Ovary (tissue), 10 donors: ENCODE measurements at places on chromosomes 3 and 15. TPM values are rescaled to one million over a fixed set of nuclear protein-coding genes. Genes with fewer than 3 reads are reported as not detected.

GRCh38 chr15:85151861-85152260 is 170.2 kb downstream of the PDE8A start:
- no peaks in the 10 kb centered on the region for H3K4me1 ChIP-seq
- no peak overlapping the region for H3K27ac ChIP-seq
- no peak for DNase-seq

DNA sequence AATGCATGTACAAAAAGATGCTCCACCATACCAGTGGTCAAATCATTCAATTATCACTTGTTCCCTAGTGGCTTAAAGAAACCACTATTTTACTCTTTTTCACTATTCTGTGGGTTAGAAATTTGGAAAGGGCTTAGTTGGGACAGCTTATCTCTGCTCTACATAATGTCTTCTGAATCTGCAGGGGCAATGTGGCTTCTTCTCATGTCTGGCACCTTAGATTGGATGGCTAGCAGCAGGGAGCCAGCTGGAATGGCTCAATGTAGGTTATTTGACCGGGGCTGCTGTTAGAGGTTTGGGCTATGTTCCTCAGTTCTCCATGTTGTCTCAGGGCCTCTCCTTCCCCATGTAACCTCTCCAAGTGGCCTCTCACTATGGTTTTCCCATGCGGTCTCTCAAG is 57.5 kb upstream of the EPHB1 start:
- no peak overlapping the region for H3K27ac ChIP-seq
- no peak for DNase-seq
- no peaks in the 10 kb centered on the region for H3K4me1 ChIP-seq
- H3K4me3 ChIP-seq: no peak overlapping the region
- no peaks in the 10 kb centered on the region for H3K27me3 ChIP-seq

Gene DHX30
- 50.3 TPM for total RNA-seq

- no peak overlapping the region for H3K27ac ChIP-seq
- no peak for DNase-seq
- peaks cover 11% of the 10 kb centered on the region for H3K4me1 ChIP-seq
- no peaks in the 10 kb centered on the region for H3K36me3 ChIP-seq
- no peak overlapping the region for H3K4me3 ChIP-seq
These were observed 58.1 kb upstream of the CA12 start for GRCh38 chr15:63439536-63440264.

DNA sequence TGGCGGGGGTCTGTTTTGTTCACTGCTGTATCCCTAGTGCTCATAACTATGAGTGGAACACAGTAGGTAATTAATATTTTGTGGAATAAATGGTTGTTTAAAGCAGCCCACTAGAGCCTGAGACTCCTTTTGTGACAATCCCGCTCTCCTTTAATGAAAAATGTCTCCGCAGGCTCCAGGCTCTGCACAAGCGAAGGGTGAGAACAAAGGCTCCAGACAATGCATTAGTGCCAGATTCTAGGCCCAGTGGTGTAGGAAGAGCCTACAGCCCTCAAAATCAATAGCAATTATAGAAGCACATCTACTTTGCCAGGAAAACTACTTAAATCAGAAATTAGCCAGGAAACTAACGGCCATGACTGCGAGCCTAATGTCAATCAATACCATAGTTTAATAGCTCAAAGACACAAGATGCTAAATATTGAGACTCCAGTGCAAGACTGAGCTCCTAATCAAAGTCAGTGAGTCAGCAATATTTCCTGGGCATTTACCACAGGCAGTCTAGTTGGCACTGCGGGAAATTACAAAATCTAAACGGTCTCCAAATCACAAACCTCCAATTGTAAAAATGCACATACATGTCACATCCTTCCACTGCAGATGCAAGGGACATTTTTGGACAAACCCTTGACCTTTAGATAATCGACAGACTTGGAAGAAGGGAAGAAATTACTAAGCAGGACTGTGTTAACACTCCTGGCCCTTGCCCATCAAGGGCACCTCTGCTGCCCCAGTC is 2.3 kb downstream of the ANXA2 start:
- DNase-seq: no peak
- H3K4me1 ChIP-seq: peaks cover 20% of the 10 kb centered on the region
- no peaks in the 10 kb centered on the region for H3K36me3 ChIP-seq
- H3K27ac ChIP-seq: no peak overlapping the region
- no peaks in the 10 kb centered on the region for H3K27me3 ChIP-seq

Gene DUOXA2
- 0.18 TPM for total RNA-seq

- peak overlapping the region; percentile 91 for H3K4me3 ChIP-seq
- H3K4me1 ChIP-seq: peaks cover 1% of the 10 kb centered on the region
- no peaks in the 10 kb centered on the region for H3K36me3 ChIP-seq
- DNase-seq: no peak
These were observed 891 bp downstream of the NXPE3 start for GRCh38 chr3:101779822-101780381.

- DNase-seq: no peak
- no peaks in the 10 kb centered on the region for H3K27me3 ChIP-seq
- H3K36me3 ChIP-seq: no peaks in the 10 kb centered on the region
- no peaks in the 10 kb centered on the region for H3K4me1 ChIP-seq
These were observed 374.2 kb upstream of the BCHE start for GRCh38 chr3:166211451-166211850.

Gene CLDN1
- 13.2 TPM for total RNA-seq

GRCh38 chr3:194654443-194654842 is 17.5 kb downstream of the LSG1 start:
- no peaks in the 10 kb centered on the region for H3K27me3 ChIP-seq
- H3K4me3 ChIP-seq: no peak overlapping the region
- DNase-seq: no peak
- no peaks in the 10 kb centered on the region for H3K36me3 ChIP-seq

Gene PCOLCE2
- total RNA-seq: 2.4 TPM

DNA sequence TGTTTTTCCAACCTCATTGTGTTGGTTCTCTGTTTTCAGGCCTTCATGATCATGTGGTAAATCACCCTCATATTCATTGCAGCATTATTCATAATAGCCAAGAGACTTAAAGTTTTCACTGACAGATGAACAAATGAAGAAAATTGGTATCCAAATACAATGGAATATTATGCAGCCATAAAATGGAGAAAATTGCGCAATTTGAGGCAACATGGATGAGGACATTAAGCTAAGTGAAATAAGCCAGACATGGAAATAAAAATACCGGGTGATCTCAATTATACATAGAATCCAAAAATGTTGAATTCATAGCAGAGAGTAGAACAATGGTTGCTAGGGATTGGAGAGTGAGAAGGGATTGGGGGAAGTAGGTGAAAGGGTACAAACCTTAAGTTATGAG is 491.9 kb upstream of the KCNMB2 start:
- no peaks in the 10 kb centered on the region for H3K27me3 ChIP-seq
- DNase-seq: no peak
- H3K27ac ChIP-seq: no peak overlapping the region

GRCh38 chr3:48194446-48195071 is 6.3 kb upstream of the CDC25A start:
- H3K4me3 ChIP-seq: no peak overlapping the region
- DNase-seq: peak; percentile 75
- H3K27me3 ChIP-seq: no peaks in the 10 kb centered on the region
- no peaks in the 10 kb centered on the region for H3K36me3 ChIP-seq
- no peak overlapping the region for H3K27ac ChIP-seq

Gene SLC12A8
- 1.5 TPM for total RNA-seq

GRCh38 chr3:194072097-194072428 is 63.9 kb upstream of the HES1 start:
- H3K27ac ChIP-seq: no peak overlapping the region
- H3K4me1 ChIP-seq: peaks cover 8% of the 10 kb centered on the region
- no peaks in the 10 kb centered on the region for H3K36me3 ChIP-seq
- no peak for DNase-seq
- no peaks in the 10 kb centered on the region for H3K27me3 ChIP-seq

DNA sequence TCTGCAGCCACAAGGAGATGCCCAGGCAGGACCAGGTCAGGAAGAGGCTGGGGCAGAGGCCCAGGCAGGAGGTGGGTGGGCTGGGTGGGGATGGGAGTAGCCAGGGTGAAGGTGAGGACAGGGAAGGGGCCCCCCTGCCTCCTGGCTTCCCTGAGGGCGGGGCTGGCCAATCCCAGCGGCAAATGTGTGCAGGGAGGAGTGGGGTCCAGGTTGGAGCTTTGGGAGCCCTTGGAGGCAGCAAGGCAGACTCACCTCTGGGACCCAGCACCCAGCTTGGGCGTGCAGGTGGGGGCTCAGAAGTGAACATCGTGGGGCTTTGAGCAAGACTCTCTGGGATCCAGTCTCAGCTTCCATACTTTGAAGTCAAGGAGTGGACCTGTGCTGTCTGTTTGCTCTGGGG is 25.2 kb downstream of the GP9 start:
- no peaks in the 10 kb centered on the region for H3K27me3 ChIP-seq
- H3K4me1 ChIP-seq: peaks cover 6% of the 10 kb centered on the region
- H3K36me3 ChIP-seq: no peaks in the 10 kb centered on the region
- peak overlapping the region; percentile 85 for H3K27ac ChIP-seq
- DNase-seq: no peak

DNA sequence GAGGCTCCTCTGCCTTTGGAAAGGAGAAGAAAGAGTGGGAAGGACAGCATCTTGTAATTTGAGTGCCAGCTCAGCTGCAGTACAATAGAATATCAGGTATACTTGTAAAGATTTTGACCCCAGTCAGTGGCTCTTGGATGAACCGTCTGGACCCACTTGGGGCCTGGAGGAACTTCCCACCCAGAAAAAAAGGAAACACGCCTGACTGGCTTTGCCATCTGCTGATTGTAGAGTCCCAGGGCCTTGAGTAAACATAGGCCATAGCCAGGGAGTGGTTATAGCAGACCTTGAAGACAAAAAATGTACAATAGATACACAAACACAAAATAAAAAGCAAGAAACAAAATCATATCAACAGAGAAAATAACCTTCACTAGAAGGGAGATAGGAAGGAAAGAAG is 112.1 kb downstream of the GOLIM4 start:
- DNase-seq: no peak
- no peaks in the 10 kb centered on the region for H3K36me3 ChIP-seq
- H3K4me3 ChIP-seq: no peak overlapping the region
- H3K4me1 ChIP-seq: no peaks in the 10 kb centered on the region
- H3K27me3 ChIP-seq: no peaks in the 10 kb centered on the region

GRCh38 chr3:4979428-4980228 is at the start of gene BHLHE40:
TSS of gene BHLHE40 (plus strand) at chr3:4979437. CDS start at chr3:4979719, 282 bp downstream.
- H3K4me3 ChIP-seq: peak within 1 kb of the TSS; percentile 87
- no peaks in the 10 kb centered on the region for H3K36me3 ChIP-seq
- H3K27ac ChIP-seq: peak within 1 kb of the TSS; percentile 98
- H3K27me3 ChIP-seq: no peaks in the 10 kb centered on the region
- peaks cover 8% of the 10 kb centered on the region for H3K4me1 ChIP-seq

GRCh38 chr3:71332813-71333212 is 250.7 kb downstream of the FOXP1 start:
- H3K27ac ChIP-seq: no peak overlapping the region
- no peak for DNase-seq
- H3K27me3 ChIP-seq: no peaks in the 10 kb centered on the region
- H3K36me3 ChIP-seq: no peaks in the 10 kb centered on the region
- no peak overlapping the region for H3K4me3 ChIP-seq

Gene SLC27A2
- total RNA-seq: not detected

GRCh38 chr3:47464588-47464987 is 11.2 kb downstream of the SCAP start:
- H3K27ac ChIP-seq: no peak overlapping the region
- no peak overlapping the region for H3K4me3 ChIP-seq
- H3K27me3 ChIP-seq: no peaks in the 10 kb centered on the region
- DNase-seq: no peak
- H3K4me1 ChIP-seq: peaks cover 9% of the 10 kb centered on the region

Gene CATSPER2
- 10.2 TPM for total RNA-seq

- H3K36me3 ChIP-seq: no peaks in the 10 kb centered on the region
- DNase-seq: no peak
- no peak overlapping the region for H3K27ac ChIP-seq
These were observed 54.6 kb upstream of the FURIN start for GRCh38 chr15:90813796-90814190.

DNA sequence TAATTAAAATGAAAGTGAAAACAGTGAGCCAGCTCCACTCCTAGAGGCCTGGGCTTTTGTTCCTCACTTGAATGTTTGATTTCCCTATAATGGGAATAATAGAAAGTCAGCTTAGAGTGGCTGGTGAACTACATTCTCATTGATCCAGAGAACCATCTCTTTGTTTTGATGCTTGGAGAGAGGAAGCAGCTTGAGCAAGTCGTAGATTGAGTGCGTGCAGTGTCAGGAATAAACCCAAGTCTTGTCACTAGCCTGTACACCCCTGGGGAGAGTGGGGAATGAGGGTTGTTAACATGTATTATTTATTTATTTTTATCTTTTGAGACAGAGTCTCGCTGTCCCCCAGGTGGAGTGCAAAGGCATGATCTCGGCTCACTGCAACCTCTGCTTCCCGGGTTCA is 885 bp upstream of the LSG1 start:
- H3K36me3 ChIP-seq: no peaks in the 10 kb centered on the region
- no peak for DNase-seq
- H3K4me3 ChIP-seq: peak overlapping the region; percentile 92
- no peaks in the 10 kb centered on the region for H3K27me3 ChIP-seq
- H3K27ac ChIP-seq: no peak overlapping the region

- H3K4me1 ChIP-seq: peaks cover 3% of the 10 kb centered on the region
- no peaks in the 10 kb centered on the region for H3K36me3 ChIP-seq
- peak within 1 kb of the TSS; percentile 29 for H3K4me3 ChIP-seq
- H3K27ac ChIP-seq: no peak within 1 kb of the TSS
- no peaks in the 10 kb centered on the region for H3K27me3 ChIP-seq
- peak; percentile 62 for DNase-seq
These were observed at the start of gene GRAMD2A for GRCh38 chr15:72197460-72198355. TSS of gene GRAMD2A (minus strand) at chr15:72197787.

DNA sequence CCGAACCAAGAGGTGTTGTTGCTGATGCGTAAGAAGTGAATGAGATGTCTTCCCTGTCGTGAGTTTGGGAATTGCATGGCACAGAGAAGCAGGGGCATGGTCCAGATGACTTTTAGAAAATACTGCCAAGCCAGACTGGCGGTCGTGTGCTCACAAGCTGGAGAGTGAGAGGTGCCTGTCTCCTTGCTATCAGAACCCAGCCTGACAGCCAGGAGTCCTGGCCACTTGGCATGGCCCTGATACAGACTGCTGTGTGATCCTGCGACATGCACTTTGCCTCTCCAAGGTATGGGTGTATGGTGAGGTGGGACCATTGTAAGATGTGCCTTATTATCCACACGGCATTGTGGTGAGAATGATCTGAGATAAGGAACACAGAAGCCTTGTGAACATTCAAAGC is 93.0 kb downstream of the SMAD3 start:
- DNase-seq: no peak
- H3K4me3 ChIP-seq: no peak overlapping the region
- peaks cover 10% of the 10 kb centered on the region for H3K4me1 ChIP-seq
- H3K27ac ChIP-seq: no peak overlapping the region
- no peaks in the 10 kb centered on the region for H3K27me3 ChIP-seq

DNA sequence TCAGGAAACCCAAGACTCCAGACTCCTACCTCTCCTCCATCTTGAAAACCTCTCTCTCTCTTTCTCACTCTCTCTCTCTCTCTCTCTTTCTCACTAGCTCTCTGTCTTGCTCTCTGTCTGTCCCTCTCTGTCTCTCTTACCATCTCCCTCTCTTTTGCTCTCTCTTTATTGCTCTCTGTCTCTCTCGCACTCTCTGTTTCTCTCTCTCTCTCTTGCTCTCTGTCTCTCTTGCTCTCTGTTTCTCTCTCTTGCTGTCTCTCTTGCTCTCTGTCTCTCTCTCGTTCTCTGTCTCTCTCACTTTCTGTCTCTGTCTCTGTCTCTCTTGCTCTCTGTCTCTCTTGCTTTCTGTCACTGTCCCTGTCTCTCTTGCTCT is 75.0 kb upstream of the NR2E3 start:
- DNase-seq: no peak
- no peaks in the 10 kb centered on the region for H3K36me3 ChIP-seq
- H3K27ac ChIP-seq: no peak overlapping the region
- no peaks in the 10 kb centered on the region for H3K4me1 ChIP-seq
- H3K27me3 ChIP-seq: no peaks in the 10 kb centered on the region
